LHCN-M2 (cell line): ENCODE measurements at places on chromosomes 2 and 18.

DNA sequence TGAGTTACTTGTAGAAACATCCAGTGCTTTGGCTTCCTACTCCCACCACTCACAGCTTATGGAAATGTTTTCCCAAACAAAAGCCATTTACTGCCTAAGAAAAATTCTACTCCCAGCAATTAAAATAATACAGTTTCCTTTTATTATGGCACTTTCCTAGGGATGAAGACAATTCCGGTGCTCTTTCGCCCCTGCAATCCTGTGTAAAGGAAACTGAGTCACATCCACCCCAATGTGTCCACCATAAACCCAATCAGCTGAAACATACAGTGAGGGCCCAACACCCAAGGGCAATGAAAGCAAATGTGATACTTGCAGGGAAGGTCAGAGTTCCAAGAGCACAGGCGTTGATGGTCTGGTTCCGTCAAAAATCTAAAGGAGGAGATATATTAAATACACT, 62.0 kb upstream of the ST3GAL5 start:
- DNase-seq = no peak

DNA sequence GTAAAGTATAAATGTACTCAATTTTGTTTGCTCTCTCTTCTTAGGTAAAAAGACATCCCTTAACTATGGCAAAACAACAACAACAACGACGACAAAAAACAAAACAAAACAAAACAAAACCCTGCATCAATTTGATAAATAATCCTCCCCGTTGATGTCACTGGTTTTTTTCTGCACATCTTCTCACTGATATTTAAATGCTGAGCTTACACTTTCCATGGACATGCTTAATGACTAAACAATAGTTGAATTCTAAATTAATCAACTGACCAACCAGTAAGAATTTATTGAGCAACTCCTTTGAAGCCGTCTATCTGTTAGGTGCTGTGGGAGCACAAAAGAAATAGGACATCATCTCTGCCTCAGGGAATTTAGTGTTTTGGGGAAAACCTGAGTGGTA, 20.2 kb upstream of the POLE4 start:
- no peak for DNase-seq

GRCh38 chr2:235055891-235056516, 104.2 kb downstream of the SH3BP4 start:
- DNase-seq = peak; percentile 28

- no peak for DNase-seq
Observed at GRCh38 chr2:239534581-239535412, 134.0 kb upstream of the HDAC4 start.

GRCh38 chr2:133503927-133504326, 64.3 kb downstream of the NCKAP5 start:
- no peak for DNase-seq

DNA sequence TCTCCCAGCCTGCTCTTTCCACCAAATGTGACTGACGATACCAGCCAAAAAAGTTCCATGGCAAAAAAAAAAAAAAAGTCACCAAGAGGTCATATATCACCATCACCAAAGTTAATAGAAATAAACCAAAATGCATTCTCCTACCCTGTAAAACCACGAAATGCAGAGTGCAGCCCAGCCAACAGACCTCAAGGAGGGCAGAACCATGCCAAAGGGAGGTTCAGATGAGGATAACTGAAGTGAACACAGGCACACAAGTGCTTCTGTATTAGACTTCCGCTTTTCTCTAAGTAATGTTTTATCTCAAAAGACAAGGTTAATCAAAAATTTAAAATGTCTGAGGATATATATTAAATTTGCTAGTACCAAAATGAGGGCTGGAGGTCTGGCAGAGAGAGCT, 5.5 kb downstream of the SERPINE2 start:
- no peak for DNase-seq

GRCh38 chr2:146221826-146222225, 1623.0 kb upstream of the ACVR2A start:
- DNase-seq = no peak

GRCh38 chr2:7523481-7524120, 606.4 kb downstream of the RNF144A start:
- no peak for DNase-seq

DNA sequence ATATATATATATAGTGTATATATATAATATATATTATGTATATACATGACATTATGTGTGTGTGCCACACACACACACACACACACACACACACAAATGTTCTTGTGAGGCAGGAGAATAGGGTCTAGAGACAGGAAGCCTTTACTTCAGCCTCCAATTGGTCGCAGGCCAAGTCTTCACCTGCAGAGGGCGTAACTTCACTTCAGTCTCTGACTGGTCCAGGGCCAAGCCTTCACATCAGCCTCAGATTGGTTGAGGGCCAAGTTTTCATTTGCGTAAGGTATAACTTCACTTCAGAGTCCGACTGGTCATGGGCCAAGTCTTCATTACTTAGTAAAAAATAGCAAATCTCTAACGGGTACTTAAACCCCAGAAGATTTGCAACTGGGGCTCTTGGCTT, 13.2 kb upstream of the SS18 start:
- peak; percentile 5 for DNase-seq

GRCh38 chr2:134611316-134611715, 107.5 kb downstream of the TMEM163 start:
- DNase-seq = no peak

DNA sequence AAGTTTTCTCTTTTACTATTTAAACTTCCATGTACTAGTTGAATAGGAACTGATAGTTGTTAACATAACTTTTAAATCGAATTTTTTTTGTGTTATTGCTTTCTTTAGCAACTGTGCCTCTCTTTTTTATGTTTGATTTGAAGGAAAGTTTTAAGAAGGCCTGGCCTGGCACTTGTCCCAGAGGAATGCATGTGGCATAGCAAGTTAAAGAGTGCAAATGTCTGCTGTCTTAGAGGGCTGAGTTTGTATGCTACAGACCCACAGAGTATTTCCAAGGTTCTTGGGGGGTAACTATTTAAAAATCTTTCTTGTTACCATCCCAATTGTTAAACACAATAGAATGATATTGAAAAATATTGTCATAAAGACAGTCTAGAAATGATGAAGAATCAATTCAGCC, 47.0 kb downstream of the MTCL1 start:
- DNase-seq = no peak

DNA sequence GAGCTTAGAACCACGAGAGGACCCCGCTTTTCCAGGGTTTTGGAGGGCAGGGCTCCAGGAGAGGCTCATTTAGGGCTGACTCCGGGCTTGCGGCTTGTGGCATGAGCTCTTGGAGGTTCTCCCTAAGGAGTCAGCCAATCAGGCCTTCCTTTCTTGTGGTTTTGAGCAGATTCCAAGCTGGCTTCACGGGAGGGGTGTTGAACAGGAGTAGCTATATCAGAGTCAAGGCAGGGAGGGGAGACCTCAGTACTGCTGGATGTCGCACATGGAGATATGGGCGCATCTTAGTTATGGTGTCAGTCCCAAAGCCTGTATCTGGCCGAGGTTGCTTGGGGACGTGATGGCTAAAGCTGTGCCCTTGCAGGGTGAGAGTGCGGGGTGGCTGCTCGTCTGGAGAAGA, 98.6 kb downstream of the AGAP1 start:
- DNase-seq = no peak

DNA sequence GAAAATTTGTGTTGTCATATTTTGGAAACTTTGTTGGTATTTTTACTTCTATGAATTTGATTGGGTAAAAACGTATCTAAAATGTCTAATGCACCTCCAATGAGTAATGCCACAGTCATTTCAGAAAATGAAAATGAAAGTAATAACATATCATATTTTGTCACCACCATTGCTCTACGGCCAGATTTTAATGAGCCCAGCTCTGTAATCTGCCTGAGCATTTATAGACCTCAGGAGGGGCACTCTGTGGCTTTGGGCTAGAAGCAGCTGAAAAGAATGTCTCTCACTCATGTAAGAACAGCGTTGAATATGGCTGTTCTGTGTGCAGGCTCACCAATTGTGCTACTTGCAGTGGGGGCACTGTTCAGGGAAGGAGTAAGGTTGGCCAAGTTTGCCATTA, 32.7 kb upstream of the ABCA12 start:
- peak; percentile 67 for DNase-seq

DNA sequence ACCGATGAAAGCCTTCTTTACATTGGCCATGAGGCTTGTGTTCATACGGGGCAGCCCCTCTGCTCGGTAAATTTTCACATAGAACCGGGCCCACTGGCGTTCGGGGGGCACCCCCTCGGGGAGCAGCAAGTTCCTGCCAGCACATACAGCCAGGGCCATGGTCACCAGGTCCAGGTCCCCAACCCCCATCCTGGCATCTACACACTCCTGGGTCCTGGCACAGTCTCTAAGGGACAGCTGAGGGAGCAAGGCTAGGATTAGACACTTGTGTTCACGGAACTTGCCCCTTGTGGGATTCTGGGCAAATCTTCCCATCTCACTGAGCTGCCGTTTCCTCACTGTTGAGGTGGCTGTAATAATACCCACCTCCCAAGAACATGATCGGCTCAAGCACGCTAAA, 5.6 kb upstream of the OTOF start:
- DNase-seq = peak; percentile 8

- no peak for DNase-seq
Observed at GRCh38 chr18:8962855-8963635, 139.5 kb upstream of the NDUFV2 start.

- no peak for DNase-seq
Observed at GRCh38 chr2:234964631-234965461, 13.0 kb downstream of the SH3BP4 start.

- no peak for DNase-seq
Observed at GRCh38 chr2:161219211-161219610, 59.0 kb downstream of the TANK start.

- no peak for DNase-seq
Observed at GRCh38 chr18:23887035-23887434, 127.5 kb upstream of the TTC39C start.

DNA sequence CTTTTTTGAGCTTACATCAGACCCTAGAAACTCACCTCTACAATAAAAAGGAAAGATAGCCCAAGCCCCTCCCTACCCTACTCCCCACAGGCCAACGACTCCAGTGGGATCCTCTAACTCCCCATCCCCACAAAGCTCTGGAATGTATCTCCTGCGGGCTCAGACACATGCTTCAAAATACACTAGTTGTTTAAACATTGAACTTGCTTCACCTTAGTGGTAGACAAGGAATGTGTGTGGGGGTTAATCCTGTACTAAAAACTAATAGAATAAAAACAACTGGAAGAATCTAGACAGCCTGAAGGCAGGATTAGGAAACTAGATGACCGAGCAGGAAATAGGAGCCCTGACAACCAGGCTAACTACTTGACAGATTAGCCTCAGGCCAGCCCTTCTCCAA, 211.5 kb downstream of the SUCLG1 start:
- DNase-seq = no peak

DNA sequence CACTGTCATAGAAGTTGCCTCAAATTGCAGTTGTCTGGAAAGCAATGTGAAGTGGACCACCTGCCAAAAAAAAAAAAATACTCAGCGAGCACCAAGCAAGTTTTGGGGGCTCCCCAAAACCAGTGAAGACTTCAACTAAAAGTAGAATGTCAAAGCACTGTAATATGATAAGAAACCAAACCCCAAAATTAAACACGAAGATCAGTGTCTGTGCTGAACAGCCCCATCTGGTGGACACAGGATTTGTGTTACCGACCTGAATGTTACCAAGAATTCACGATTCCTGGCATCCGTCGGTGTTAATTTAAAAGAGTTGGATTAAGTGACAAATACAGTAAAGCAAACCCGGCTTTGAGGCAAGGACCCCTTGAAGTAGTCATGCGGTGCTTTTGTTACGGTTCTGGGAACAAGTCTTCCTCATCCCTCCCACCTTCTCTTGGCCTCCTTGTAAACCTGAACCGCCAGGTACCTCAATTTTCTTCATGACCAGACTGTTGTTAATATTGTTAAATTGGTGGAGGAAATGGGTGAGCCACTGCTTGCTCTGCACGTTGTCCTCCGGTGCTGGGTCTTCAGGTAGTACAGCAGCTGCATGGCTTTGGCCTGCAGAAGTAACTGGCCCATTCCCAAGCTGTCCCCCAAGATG, 31.3 kb upstream of the SSB start:
- DNase-seq = peak; percentile 53

GRCh38 chr2:147538088-147538487, 306.7 kb upstream of the ACVR2A start:
- peak; percentile 17 for DNase-seq

GRCh38 chr18:60875957-60876507, 457.2 kb upstream of the CDH20 start:
- DNase-seq = no peak

DNA sequence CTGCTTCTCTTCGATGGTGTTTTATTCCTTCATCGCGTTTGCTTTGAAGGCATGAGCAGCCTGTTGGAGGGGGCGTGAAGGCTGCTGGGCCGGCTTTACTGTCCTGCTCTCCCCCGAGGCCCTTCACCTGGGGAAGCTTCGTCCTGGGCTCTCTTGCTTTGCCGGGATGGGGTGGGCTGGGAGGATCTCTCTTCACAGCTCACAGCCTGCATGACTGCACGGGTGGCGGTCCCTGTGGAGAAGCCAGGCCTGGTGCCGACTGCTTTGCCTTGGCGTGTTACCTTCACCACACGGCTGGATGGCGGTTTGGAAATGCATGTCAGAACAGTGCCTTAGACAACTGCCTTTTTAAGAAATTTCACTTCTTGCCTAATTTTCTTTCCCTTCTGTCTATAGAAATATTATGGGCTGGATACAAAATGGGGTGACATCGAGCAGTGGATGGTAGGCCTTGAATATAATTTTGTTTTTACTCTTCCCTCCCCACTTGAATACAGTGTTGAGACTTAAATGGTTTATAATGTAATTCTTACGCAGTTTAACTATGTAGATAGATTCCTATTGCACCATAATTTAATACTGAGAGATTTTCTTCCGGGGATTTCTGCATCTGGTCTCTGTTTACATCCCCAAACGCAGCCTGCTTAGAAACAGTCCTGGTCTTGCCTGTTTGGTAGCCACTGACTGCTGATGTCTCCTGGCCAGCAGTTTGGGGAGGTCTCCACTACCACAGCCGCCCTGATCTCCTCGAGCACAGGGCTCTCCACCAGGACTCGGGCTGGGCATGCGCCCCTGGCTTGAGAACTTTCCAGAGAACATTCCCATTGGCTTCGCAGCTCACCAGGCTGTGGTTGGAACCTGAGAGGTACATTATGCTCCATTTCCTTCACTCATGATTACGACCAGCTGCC, 81.0 kb upstream of the RBM44 start:
- DNase-seq = no peak

- no peak for DNase-seq
Observed at GRCh38 chr2:181255651-181256050, 201.5 kb upstream of the ITGA4 start.

DNA sequence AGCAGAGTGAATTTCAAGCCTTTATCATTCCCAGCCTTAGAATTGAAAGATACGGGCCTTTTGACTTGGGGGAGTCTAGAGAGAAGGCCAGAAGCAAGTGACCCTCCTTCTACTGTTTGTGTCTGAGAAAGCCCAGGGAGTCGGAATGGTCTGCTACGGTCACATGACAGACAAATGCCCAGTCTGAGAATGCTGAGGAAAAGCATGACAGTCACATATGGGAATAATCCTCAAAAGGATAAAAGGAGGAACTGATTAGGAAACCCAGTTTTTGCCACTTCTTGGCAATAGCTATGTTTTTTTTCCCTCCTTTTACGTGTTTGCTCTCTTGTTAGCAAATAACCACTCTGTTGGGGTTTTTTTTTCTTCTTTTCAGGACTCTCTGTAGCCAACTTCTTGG, 38.1 kb upstream of the HNRNPA3 start:
- no peak for DNase-seq
